MG63 (cell line): ENCODE measurements at places on chromosomes 16 and 17. TPM values are rescaled to one million over a fixed set of nuclear protein-coding genes. Genes with fewer than 3 reads are reported as not detected.

The PDIA2 gene
- 3.1 TPM in 1 of 2 replicates, not detected in the other for total RNA-seq

The FAM20A gene
- total RNA-seq = not detected in 2 replicates

The SAMD14 gene
- total RNA-seq = not detected in 2 replicates

The PNMT gene
- total RNA-seq = not detected in 2 replicates

The HBA2 gene
- total RNA-seq = not detected in 2 replicates

DNA sequence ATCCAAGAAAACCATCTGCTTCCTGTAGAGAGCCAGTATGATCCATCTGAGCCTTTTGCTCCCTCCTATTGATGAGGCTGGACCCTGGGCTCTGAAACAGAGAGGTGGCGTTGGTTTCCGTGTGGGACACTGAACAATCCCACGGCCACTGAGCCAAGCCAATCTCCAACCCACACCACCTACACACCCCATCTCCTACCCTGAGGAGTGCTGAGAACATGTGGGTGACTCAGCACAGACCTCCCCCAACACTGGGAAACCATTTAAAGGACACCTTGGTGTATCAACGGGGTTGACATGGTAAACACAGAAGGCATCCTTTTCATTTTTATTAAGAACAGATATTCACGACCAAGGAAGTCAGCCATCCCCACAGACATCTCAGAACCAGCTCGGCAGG is 332.1 kb downstream of the SLC39A11 start:
- no peak for DNase-seq

GRCh38 chr16:10097271-10097670 is 85.0 kb downstream of the GRIN2A start:
- no peak for DNase-seq

DNA sequence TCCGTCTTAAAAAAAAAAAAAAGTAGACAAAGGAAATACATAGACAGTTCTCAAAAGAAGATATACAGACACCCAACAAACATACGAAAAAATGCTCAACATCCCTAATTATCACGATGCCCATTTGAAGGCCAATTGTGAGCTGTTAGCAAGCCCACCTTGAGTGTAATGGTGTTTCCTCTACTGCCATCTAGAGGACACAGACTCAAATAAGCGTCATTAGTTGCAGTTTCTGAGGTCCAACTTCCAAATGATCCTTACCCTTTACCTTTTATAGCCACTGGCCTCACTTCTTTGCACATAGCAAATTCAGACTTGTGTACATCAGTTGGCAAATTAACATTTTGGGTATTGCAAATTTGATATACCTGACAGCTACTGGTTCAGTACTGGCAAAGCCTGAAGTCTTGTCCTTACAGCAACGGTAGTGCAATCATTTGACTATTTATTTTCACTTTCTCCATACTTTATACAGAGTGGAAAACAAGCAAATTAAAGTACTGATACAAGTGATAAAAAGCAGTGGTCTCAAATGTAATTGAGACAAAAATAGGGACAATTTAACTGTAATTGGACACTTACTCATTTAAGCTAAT is 536.3 kb upstream of the EEF2KMT start:
- no peak for DNase-seq
